Psoas muscle (tissue), 8 donors: ENCODE measurements at places on chromosomes 1 and 21. TPM values are rescaled to one million over a fixed set of nuclear protein-coding genes. Genes with fewer than 3 reads are reported as not detected.

GRCh38 chr1:205693421-205693991 lies 13.2 kb upstream of the SLC45A3 start:
- H3K4me1 ChIP-seq, result no peaks in the 10 kb centered on the region
- no peaks in the 10 kb centered on the region for H3K36me3 ChIP-seq
- no peak overlapping the region for H3K27ac ChIP-seq

GRCh38 chr21:30491963-30492428 lies at the start of gene KRTAP19-3:
KRTAP19-3 (minus strand) TSS chr21:30492013; CDS start chr21:30491957, 56 bp downstream.
- no peaks in the 10 kb centered on the region for H3K4me1 ChIP-seq
- H3K27me3 ChIP-seq, result no peaks in the 10 kb centered on the region
- H3K27ac ChIP-seq, result no peak within 1 kb of the TSS
- no peak for DNase-seq
- H3K4me3 ChIP-seq, result no peak within 1 kb of the TSS
- H3K36me3 ChIP-seq, result no peaks in the 10 kb centered on the region

Gene ZNF683
- total RNA-seq, result not detected

DNA sequence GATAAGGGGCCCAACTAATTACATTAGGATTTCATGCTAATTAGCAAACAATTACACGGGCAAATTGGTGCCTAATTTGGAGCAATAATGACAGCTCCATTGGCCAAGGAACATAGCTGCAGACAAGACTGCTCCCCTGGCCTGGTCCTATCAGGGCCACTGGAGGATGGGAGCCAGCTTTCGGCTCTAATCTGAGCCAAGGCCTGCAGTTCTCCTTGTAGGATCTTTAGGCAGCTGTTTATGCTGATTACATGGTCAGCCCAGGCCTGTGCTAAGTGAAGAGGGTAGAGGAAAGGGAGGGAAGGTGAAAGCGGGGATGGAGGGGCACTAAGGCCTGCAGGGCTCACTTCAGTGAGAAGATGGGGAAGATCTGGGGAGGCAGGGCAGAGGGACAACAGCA lies 12.4 kb upstream of the ADGRB2 start:
- H3K4me1 ChIP-seq, result no peaks in the 10 kb centered on the region
- H3K27ac ChIP-seq, result no peak overlapping the region
- H3K4me3 ChIP-seq, result no peak overlapping the region
- DNase-seq, result no peak
- H3K27me3 ChIP-seq, result no peaks in the 10 kb centered on the region
- H3K36me3 ChIP-seq, result no peaks in the 10 kb centered on the region

- no peaks in the 10 kb centered on the region for H3K36me3 ChIP-seq
- no peak overlapping the region for H3K4me3 ChIP-seq
Observed at GRCh38 chr1:156075162-156075561, 7.1 kb downstream of the MEX3A start.

GRCh38 chr1:59565611-59566410 lies 248.9 kb upstream of the HOOK1 start:
- H3K4me3 ChIP-seq, result no peak overlapping the region
- no peak overlapping the region for H3K27ac ChIP-seq
- DNase-seq, result no peak
- no peaks in the 10 kb centered on the region for H3K36me3 ChIP-seq
- H3K27me3 ChIP-seq, result no peaks in the 10 kb centered on the region

Gene TFF3
- 3.0 TPM for total RNA-seq

DNA sequence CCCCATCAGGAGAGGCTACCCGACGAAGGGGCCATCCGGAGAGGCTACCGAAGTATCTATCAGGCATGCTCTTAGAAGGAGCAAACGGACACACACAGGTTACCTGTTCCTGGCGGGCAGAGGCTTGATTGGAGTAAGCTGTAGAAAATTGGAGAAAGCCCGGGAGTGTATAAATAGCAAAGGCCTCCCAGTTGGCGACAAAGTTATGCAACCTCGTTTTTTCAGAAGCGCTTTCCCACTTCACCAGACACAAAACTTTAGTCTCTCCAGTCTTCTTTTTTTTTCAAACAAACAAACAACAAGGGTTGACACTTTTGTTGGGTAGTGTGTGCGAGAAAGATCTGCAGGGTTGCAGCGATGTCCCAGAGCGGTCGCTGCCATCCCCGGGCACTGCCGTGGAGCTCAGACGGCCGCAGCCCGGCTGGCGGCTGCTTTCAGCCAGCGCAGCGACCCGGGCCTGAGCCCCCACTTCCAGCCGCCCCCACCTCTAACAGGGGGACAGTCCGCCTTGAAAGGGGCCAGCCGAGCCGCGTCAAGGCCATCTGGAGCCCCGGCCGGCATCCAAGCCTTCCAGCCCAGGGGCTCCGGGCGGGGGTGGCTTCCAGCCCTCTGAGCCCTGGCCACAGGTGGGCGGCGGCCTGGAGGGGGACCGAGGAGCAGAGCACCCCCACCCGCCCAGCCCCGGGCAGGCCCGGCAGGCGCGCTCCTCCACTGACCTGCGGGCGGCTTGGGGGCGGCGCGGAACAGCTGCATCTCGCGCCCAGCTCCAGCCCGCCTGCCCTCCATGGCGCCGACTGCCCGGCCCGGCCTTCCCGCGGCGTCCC lies 616 bp downstream of the MCOLN3 start:
- H3K27ac ChIP-seq, result no peak overlapping the region
- DNase-seq, result peak; percentile 30
- peaks cover 5% of the 10 kb centered on the region for H3K4me1 ChIP-seq
- peaks cover 15% of the 10 kb centered on the region for H3K27me3 ChIP-seq

DNA sequence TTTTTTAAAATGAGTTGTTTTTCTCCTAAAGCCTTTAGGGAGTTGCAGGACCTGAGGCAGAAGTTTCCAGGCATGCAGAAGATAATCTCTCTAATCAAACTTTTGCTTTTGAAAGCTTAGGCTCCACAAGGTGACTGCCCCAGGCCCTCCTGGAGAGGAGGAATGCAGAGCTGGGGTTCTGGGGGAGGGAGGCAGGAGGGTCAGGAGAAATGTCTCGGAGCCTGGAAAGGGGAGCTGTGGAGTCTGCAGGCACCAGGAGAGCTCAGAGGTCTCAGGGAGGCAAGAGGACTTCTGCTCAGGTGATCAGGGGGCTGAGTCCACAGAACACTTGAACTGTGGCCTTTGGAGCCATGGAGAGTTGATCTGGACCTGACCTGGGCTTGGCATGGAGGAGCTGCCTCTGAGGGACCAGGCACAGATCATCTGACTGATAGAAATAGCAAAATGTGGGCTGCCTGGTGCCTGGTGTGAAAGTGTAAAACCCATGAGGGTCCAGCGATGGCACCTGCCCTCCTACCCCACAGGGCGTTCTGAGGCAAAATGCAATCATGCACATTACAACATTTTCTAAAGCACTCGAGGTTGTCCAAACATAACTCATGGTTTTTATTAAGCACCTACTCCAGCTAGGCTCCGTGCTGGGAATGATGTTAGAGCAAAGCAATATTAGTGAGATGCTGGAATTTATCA lies 10.0 kb upstream of the ABCG1 start:
- H3K36me3 ChIP-seq, result no peaks in the 10 kb centered on the region
- no peaks in the 10 kb centered on the region for H3K4me1 ChIP-seq
- no peaks in the 10 kb centered on the region for H3K27me3 ChIP-seq
- no peak for DNase-seq
- no peak overlapping the region for H3K27ac ChIP-seq

- no peaks in the 10 kb centered on the region for H3K36me3 ChIP-seq
- no peaks in the 10 kb centered on the region for H3K4me1 ChIP-seq
- no peaks in the 10 kb centered on the region for H3K27me3 ChIP-seq
- no peak overlapping the region for H3K4me3 ChIP-seq
- H3K27ac ChIP-seq, result no peak overlapping the region
- peak; percentile 85 for DNase-seq
Observed at GRCh38 chr1:31593770-31594632, 17.7 kb downstream of the TINAGL1 start.

GRCh38 chr1:112904831-112905261 lies 51.1 kb downstream of the SLC16A1 start:
- H3K4me1 ChIP-seq, result no peaks in the 10 kb centered on the region
- no peak for DNase-seq

- no peaks in the 10 kb centered on the region for H3K27me3 ChIP-seq
- DNase-seq, result no peak
- no peaks in the 10 kb centered on the region for H3K4me1 ChIP-seq
- no peak overlapping the region for H3K4me3 ChIP-seq
- no peaks in the 10 kb centered on the region for H3K36me3 ChIP-seq
Observed at GRCh38 chr1:30693822-30694221, 29.6 kb downstream of the MATN1 start.

DNA sequence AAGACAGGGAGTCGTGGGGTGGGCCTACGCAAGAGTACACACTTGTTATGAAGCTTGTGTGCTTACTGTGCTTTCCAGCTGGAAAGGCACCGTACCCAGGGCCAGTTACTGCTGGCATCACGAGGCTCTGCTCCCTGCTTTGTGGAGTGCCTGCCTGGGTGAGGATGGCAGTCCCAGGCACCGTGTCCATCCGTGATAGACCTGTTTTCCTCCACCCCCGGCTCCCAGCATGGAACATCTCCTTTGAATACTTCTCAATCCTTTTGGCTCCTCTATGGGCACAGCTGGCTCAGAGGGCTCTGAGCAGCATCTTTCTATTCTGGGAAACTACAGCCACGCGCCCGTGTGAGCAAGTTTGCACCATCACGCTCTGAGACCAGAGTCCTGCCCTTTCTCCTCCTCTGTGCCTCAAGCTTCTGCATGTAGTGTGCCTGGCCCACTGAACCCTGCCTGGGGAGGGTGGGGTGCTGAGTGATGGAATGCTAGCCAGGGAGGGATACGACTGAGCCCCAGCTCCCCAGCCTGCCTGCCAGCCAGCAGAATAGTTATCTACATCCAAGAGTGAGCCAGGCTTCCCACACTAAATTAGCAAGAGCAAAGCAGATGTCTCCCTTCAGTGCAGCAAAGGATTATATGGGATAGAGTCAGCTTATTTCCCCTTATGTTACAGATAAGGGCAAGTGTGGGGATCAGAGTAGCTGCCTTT lies 7.1 kb upstream of the TNR start:
- no peak overlapping the region for H3K4me3 ChIP-seq
- no peak for DNase-seq
- no peak overlapping the region for H3K27ac ChIP-seq
- no peaks in the 10 kb centered on the region for H3K36me3 ChIP-seq
- H3K27me3 ChIP-seq, result peaks cover 3% of the 10 kb centered on the region

DNA sequence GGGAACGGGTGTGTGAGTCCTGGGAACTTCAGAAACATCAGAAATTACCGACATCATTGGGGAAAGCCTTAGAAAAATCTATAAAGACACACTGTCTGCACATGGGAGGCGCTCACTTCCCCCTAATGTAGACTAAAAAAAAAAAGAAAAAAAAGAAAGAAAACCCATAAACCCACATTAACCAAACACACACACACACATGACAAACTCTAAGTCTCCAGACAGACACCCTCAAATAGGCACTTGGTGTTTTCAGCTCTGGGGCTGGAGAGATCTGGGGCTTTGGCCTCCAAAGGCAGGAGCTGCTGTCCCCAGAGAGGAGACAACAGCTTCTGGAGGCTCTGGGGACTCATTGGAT lies 13.2 kb upstream of the SDHB start:
- no peak overlapping the region for H3K4me3 ChIP-seq
- no peak for DNase-seq
- peaks cover 32% of the 10 kb centered on the region for H3K4me1 ChIP-seq
- no peaks in the 10 kb centered on the region for H3K27me3 ChIP-seq
- H3K36me3 ChIP-seq, result no peaks in the 10 kb centered on the region

DNA sequence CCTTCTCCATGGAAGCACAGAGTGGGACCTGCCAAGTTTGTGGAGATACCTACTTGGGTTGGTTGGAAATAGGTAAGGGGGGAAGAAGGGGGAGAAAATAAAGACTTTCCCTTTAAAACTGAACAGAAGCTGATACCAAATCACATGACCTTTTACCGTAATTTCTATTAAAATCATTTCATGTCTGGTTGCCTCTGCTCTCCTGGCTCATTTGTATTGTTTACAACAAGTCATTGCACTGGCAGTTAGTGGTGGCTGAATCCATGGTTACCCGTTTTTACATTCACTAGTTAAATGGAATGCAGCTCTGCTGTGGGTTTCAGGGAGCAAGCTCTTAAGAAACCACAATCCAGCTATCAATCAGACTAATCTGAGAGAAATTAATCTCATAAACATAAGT lies 353.7 kb upstream of the ESRRG start:
- H3K27ac ChIP-seq, result peak overlapping the region; percentile 54
- peak overlapping the region; percentile 54 for H3K4me3 ChIP-seq
- peaks cover 4% of the 10 kb centered on the region for H3K4me1 ChIP-seq
- no peaks in the 10 kb centered on the region for H3K36me3 ChIP-seq

Gene APH1A
- 33.1 TPM for total RNA-seq

Gene INTS3
- total RNA-seq, result 23.5 TPM

DNA sequence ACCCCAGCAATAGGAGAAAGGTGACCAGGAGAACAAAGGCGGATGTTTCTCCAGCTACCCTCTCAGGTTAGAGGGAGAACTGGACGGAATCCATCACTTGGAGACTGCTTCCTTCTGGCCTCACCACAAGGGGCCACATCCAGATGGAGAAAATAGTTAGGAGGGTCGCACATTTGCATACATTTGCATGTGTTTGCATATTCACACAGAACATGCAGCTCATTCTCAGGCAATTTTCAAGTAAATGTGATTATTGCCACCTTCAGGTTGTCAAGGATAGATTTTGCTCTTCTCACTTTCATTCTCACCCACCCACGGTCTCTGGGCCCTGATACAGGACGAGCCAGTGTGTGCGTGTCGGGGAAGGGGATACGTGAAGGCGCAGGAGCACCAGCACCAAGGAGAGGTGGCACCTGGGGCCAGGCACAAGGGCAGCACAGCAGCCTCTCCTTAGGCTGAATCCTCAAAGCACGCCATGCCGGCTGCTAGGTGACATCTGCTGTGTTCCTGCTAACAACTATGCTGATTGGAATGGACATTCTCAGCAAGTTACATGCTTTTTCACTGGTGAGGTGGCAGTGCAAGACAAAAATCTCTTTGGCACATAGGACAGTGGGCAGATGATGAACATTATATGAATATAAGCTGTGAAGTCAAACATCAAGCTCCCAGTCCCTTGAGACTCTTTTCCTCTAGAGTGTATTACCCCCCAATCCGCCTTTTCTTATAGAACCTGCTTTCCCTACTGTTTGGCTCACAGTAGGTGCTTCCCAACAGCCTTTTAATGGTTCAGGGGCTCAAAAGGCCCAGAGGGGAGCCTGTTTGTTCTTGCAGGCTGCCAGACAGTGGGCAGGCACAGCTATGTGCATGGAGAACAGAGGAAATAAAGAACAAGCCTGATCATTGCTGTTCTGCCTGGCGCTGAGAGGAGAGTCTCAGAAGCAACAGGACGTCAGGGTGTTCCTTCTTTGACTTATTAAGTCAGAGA lies 14.3 kb downstream of the ACKR1 start:
- no peaks in the 10 kb centered on the region for H3K4me1 ChIP-seq
- DNase-seq, result no peak
- H3K27me3 ChIP-seq, result peaks cover 6% of the 10 kb centered on the region
- H3K27ac ChIP-seq, result no peak overlapping the region

DNA sequence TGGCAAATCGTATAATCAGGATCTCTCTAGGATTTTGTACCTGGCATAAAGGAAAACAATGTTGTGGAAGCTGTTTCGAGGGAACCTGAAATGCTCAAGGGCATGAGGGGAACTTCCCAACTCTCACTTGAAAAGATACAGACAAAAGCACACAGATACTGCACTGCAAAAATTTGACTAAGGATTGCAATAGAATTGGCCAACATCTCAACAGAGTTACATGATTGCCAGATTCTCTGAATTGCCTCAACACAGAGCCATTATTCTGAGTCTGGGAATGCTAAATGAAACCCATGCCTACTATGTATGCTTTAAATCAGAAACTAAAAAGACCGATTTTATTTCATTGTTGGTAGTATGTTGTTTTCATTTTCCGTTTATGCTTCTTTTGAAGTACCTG lies 16.0 kb downstream of the KRTAP19-8 start:
- no peaks in the 10 kb centered on the region for H3K4me1 ChIP-seq
- DNase-seq, result no peak
- H3K27me3 ChIP-seq, result no peaks in the 10 kb centered on the region
- H3K36me3 ChIP-seq, result no peaks in the 10 kb centered on the region
